ENCODE measurements at places on chromosomes 11 and 22.

DNA sequence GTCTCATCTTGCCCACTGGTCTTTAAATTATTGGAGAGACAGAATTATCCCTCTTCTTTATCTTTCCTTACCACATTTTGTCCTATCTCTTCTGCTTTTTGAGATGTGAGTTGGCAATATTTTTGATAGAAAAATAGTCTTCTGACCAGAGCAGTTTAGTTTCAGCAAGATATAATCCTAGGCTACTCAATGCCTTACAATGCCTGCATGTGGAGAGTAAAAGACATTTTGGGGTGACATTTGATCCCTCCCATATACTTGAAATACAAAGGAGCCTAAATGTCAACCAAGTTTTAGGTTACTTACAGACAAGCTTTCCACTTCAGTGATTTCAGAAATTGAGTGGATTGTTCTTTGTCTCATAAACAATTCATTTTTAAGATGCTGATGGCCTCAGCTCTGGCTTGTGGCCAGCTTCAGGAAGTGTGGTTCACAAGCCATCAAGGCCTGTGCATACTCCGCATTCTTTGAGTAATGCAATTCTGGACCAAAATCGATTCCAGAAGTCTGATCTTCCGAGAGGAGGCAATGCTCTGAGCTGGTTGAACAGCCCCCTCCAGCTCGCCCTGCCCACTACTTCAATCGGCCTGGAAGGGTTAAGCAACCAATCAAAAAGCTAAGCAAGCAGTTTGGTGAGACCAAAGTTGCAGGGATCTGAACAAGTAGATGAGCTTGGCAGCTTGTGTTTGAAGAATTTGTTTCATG lies 274.4 kb downstream of the BLID start:
- no peak overlapping the region for H3K27ac ChIP-seq
- no peak overlapping the region for H3K4me3 ChIP-seq
- H3K4me1 ChIP-seq: no peaks in the 10 kb centered on the region
- H3K27me3 ChIP-seq: no peaks in the 10 kb centered on the region

DNA sequence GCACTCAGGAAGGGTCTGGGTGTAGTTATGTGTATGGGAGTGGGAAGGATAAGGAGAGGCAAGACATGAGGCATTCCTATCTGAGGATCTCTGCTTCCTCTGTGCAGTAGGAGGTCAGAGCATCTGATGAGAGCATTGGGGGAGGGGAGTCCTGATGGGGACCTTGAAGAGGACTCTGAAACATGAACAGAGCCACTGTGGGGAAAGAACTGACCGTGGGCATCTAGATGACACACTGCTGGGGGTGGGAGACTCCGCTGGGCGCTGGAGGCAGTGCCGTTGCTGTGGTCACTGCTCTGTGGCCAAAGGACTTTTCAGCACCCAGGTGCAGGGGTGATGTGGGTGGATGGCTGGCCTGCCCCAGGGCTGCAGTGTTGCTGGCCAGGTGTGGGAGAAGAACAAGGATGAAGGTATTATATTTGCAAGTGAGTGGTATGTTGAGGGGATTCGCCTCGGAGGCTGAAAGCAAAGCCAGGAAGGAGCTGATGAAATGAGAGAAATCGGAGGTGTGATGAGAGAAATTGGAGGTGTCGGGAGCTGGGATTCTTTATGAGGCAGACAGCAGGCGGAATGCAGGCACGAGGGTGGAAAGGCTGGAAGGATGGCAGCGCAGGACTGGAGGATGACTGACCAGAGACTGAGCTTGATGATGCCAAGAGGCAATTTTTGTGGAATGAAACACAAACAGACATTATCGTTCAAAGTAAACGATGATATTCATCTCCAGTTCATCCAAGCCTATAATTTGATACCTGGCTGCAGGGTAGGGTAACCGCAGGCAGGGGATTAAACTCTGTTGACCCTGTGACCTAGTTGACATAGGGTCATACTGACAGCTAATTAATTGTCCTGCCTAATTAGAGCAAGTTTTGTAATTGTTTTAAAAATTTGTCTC lies 19.4 kb upstream of the TMPRSS4 start:
- H3K4me3 ChIP-seq: no peak overlapping the region
- no peaks in the 10 kb centered on the region for H3K27me3 ChIP-seq
- H3K36me3 ChIP-seq: no peaks in the 10 kb centered on the region
- no peak for DNase-seq
- H3K4me1 ChIP-seq: no peaks in the 10 kb centered on the region

DNA sequence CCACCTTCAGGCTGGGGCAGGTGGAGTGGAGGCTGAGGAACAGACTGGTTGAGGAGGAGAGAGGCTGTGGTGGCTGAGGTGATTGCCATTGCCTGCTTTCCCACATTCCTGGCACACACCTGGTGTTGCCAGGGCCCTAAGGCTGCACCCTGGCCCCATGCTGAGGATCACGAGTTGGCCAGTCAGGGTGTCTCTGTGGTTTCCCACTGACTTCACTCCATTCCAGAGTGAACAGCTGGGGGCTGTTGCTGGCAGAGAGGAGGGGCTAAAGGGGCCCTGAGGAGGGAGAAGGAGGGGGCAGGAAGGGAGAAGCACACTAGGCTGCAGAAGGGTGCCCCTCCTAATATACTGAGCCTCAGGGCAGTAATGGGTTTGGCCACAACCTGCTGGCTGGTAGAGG lies 1.8 kb downstream of the TMEM86A start:
- H3K27ac ChIP-seq: no peak overlapping the region
- H3K27me3 ChIP-seq: 0 out of 2 replicates have a peak, but pooled peaks cover 2% of the 10 kb centered on the region
- H3K4me3 ChIP-seq: no peak overlapping the region
- DNase-seq: no peak

- DNase-seq: no peak
- peaks cover 4% of the 10 kb centered on the region for H3K4me1 ChIP-seq
- H3K27me3 ChIP-seq: no peaks in the 10 kb centered on the region
- no peak overlapping the region for H3K4me3 ChIP-seq
Measured at GRCh38 chr11:79325851-79326250, 115.0 kb downstream of the TENM4 start.

GRCh38 chr11:134578807-134579723 lies 167.0 kb upstream of the B3GAT1 start:
- DNase-seq: no peak
- no peak overlapping the region for H3K27ac ChIP-seq
- H3K4me3 ChIP-seq: no peak overlapping the region
- H3K27me3 ChIP-seq: no peaks in the 10 kb centered on the region
- H3K36me3 ChIP-seq: no peaks in the 10 kb centered on the region

DNA sequence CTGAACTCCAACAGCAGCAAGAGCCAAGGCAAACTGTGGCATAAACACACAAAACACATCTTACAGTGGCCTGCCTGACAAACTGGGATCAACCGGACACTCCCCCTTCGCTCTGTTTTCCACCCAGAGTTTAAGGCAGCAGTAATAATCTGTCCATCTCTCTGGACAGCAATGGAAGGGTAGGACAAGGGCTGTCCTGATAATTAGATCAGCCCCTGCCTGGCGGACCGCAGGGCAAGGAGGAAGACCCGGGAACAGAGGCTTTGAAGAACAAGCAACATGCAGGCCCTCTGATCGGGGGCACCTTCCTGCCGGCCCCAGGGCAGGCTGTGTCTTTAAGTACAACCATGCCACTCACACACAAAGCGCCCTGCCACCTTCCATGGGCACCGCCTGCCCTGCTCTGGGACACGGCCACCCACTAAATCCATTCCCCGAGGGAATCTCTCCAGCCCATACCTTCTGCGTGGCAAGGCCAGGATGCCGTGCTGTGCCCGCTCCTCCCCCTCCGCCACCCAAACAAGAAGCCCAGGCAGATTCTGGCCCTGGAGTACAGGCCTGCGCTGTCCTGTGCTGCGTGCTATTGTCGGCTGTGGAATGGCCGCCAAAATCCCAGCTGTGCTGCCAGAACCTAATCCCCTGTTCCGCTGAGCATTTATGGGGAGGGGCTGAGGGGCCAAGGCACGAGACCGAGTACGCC lies 38.8 kb downstream of the NUMA1 start:
- H3K36me3 ChIP-seq: no peaks in the 10 kb centered on the region
- peaks cover 5% of the 10 kb centered on the region for H3K4me1 ChIP-seq
- H3K27me3 ChIP-seq: no peaks in the 10 kb centered on the region
- no peak overlapping the region for H3K27ac ChIP-seq
- no peak for DNase-seq

DNA sequence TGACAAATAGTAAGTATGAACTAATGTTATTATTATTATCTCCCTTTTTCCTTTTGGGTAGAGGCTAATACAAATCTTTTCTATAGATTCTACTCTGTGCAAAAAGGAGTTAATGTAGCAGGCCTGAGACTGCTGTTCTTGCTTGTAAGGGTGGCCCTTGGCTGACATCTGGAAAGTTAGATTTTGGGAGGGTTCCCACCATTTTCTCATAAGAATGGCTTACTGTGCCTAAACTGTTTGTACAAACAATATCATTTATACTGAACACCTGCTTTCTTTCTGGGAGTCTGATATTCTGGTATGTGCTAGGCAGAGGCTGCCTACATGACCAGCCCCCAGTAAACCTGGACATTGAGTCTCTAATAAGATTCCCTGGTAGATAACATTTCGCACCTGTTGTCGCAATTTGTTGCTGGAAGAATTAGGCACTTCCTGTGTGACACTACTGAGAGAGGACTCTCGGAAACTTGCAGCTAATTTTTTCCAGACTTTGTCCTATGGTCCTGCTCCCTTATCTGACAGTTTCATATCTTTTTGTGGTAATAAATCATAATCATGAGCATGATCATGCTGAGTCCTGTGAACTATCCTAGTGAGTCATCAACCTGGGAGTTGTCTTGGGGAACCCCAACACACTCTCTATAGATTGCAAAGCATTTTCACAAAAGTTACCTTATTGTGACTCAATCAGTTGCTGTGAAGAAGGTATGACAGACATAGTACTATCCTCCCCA lies 257.7 kb upstream of the CCDC90B start:
- H3K4me3 ChIP-seq: no peak overlapping the region
- H3K27me3 ChIP-seq: no peaks in the 10 kb centered on the region
- H3K36me3 ChIP-seq: no peaks in the 10 kb centered on the region
- H3K4me1 ChIP-seq: no peaks in the 10 kb centered on the region
- no peak overlapping the region for H3K27ac ChIP-seq

- H3K27ac ChIP-seq: no peak overlapping the region
- no peaks in the 10 kb centered on the region for H3K27me3 ChIP-seq
- H3K4me3 ChIP-seq: no peak overlapping the region
- H3K4me1 ChIP-seq: no peaks in the 10 kb centered on the region
- DNase-seq: no peak
Measured at GRCh38 chr22:49717322-49717919, 110.3 kb downstream of the BRD1 start.

DNA sequence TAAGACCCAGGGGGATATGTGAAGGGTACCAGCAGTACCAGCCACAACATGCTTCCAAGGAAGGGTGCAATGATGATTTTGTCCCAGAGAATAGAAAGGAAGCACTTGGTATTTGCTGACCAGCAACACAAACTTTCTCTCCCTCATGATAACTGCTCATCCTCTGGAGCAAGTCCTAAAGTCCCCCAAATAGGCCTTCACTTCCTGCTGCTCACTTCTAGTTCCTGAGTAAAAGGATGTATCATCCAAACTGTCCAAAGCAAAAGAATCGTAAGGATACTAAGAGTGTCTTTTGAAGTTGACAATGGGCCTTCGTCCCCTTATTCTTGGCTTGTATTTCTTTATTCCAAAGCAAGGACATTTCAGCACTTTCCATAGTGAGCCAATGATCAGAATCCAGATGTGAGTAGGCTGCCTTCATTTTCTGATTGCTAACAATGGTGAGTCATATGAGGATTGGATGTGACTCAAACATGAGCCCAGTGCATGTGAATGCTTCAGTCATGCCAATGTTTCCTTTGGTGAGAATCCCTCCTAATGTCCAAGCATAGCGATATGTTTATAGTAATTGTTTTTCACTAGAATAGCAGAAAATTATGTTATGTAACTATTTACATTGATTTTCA lies 243.4 kb upstream of the POU2AF2 start:
- no peaks in the 10 kb centered on the region for H3K4me1 ChIP-seq
- DNase-seq: no peak
- H3K27ac ChIP-seq: no peak overlapping the region
- no peaks in the 10 kb centered on the region for H3K27me3 ChIP-seq
- no peaks in the 10 kb centered on the region for H3K36me3 ChIP-seq

GRCh38 chr11:108037636-108038035 lies 28.9 kb downstream of the CUL5 start:
- DNase-seq: no peak
- no peaks in the 10 kb centered on the region for H3K4me1 ChIP-seq
- no peaks in the 10 kb centered on the region for H3K27me3 ChIP-seq
- H3K36me3 ChIP-seq: peaks cover 3% of the 10 kb centered on the region

GRCh38 chr22:30280505-30280904 lies 8.8 kb downstream of the CASTOR1 start:
- no peak overlapping the region for H3K27ac ChIP-seq
- DNase-seq: no peak
- H3K36me3 ChIP-seq: no peaks in the 10 kb centered on the region
- no peaks in the 10 kb centered on the region for H3K4me1 ChIP-seq
- H3K27me3 ChIP-seq: no peaks in the 10 kb centered on the region

GRCh38 chr11:91850533-91851275 lies 373.9 kb upstream of the FAT3 start:
- no peak overlapping the region for H3K27ac ChIP-seq
- H3K27me3 ChIP-seq: no peaks in the 10 kb centered on the region
- H3K4me1 ChIP-seq: no peaks in the 10 kb centered on the region
- no peaks in the 10 kb centered on the region for H3K36me3 ChIP-seq
- DNase-seq: no peak

DNA sequence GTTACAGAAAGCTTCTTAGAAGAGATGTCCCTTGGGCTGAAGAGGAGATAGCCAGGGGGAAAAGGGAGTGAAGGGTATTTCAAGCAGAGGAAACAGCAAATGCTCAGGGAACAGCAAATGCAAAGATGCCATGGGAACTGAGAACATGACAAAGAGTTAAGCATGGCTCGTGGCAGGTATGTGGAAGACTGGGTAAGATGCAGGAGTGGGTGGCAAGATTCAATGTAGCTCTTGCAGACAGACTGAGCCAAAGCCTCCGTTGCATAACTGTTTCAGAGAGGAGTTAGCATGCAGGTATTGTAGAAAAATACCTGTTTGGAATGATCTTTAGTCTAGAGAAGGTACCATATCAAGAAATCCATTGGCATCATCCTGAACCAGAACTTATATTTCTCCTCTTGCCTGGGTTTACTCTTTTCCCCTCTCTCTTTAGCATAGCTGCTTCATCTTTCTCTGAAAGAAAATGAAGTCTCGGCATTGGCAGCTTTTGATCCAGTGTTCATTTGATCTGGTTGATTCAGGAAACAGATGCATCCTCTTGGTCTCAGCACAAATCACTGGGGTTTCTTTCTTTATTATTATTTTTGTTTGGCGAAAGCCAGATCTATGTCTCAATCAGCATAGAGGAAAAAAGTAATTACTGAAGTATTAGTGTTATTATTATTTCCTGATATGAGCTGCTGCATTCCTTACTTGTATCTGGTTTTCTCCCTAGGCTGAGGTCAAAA lies 41.7 kb upstream of the NUP160 start:
- no peaks in the 10 kb centered on the region for H3K36me3 ChIP-seq
- H3K27ac ChIP-seq: no peak overlapping the region
- no peak for DNase-seq
- H3K4me1 ChIP-seq: no peaks in the 10 kb centered on the region
- no peaks in the 10 kb centered on the region for H3K27me3 ChIP-seq

GRCh38 chr11:72561856-72562255 lies 112.4 kb downstream of the PDE2A start:
- no peaks in the 10 kb centered on the region for H3K27me3 ChIP-seq
- H3K36me3 ChIP-seq: no peaks in the 10 kb centered on the region
- H3K4me3 ChIP-seq: no peak overlapping the region
- peaks cover 1% of the 10 kb centered on the region for H3K4me1 ChIP-seq

GRCh38 chr11:66126064-66126463 lies 56.0 kb downstream of the PACS1 start:
- H3K4me3 ChIP-seq: no peak overlapping the region
- peaks cover 2% of the 10 kb centered on the region for H3K4me1 ChIP-seq
- no peak for DNase-seq
- no peak overlapping the region for H3K27ac ChIP-seq
- H3K27me3 ChIP-seq: no peaks in the 10 kb centered on the region
- no peaks in the 10 kb centered on the region for H3K36me3 ChIP-seq

- H3K4me1 ChIP-seq: no peaks in the 10 kb centered on the region
- H3K4me3 ChIP-seq: no peak overlapping the region
- no peak overlapping the region for H3K27ac ChIP-seq
Measured at GRCh38 chr22:46476547-46476941, 60.9 kb downstream of the CELSR1 start.
